ENCODE measurements at places on chromosomes 16 and 17. TPM values are rescaled to one million over a fixed set of nuclear protein-coding genes. Genes with fewer than 3 reads are reported as not detected.
A peak's percentile ranks its signal among the peaks of the same experiment; 100 is the strongest.

SEC14L1 gene
- 55.5 TPM for total RNA-seq

DNA sequence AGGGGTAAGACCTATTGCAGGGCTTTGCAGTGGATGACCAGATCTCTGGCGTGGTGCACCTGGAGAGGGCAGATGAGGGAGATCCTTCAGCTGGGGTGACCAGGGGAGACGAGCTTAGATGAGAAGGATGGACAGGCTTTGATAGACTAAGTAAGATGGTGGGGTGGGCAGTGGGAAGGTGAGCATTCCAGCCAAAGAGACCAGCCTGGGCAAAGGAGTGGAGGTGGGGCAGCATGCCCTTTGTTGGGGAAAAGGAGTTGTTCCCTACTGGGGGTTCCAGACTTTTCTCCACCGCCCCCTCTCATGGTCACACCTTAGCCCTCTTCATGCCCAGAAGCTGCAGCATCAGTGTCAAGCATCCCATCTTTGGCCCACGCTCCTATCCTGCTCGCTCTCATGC, 27.6 kb downstream of the ANKRD40 start:
- no peaks in the 10 kb centered on the region for H3K36me3 ChIP-seq
- no peak overlapping the region for H3K27ac ChIP-seq
- no peak overlapping the region for H3K4me3 ChIP-seq
- DNase-seq = no peak
- H3K4me1 ChIP-seq = peaks cover 4% of the 10 kb centered on the region

DNA sequence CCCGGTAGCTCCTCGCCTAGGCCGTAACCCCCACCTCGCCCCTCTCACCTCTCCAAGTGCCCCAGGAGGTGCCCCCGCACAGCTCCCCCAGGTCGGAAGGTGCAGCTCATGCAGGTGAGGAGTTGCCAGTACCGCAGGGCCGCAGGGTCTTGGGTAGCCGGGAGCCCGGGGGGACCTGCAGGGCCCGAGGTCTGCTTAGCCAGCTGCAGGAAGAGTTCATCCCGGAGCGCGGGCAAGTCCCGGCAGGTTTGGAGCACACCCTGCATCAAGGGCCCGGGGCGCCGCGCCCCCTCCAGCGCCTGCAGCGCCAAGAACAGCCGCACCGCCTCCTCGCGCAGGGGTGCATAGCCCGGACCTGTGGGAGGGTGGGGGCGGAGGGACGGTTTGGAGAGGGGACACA, 4.8 kb downstream of the PLEKHH3 start:
- H3K4me1 ChIP-seq = peaks cover 77% of the 10 kb centered on the region
- H3K27ac ChIP-seq = peak overlapping the region; percentile 97
- no peak overlapping the region for H3K4me3 ChIP-seq
- H3K36me3 ChIP-seq = peaks cover 56% of the 10 kb centered on the region
- H3K27me3 ChIP-seq = no peaks in the 10 kb centered on the region
- DNase-seq = no peak

DNA sequence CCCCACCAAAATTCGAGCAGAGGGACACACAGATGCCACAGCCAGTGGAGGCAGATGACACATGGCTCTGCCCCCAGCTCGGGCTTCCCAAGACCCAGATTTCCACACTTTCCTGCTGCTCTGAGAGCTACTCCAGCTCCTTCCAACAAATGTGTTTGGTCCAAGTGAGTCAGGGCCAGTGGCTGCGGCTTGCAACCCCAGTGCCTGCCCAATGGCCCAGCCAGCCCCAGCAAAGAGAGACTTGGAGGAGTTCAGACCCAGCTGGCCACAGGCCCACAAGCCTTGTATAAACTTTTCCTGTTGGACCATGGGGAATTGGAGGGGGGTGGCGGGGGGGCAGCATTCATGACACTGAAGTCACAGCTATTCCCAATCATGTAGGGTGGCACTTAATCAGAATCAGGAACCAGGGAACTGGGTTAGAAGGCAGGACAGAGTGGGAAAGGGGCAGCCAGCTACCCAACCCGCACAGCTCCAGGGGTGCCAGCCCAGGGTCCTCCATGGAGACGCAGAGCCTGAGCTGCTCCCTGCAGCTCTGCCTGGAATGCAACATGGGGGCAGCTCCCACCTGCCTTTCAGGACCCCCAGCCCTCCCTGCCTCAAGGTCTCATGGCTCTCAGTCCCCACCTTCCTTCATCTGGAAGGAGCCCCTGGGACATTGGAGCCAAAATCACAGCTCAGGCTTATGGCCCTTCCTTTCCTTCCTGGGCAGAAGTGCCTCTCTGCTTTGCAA, 17.5 kb upstream of the C16orf78 start:
- H3K27me3 ChIP-seq = peaks cover 82% of the 10 kb centered on the region
- no peaks in the 10 kb centered on the region for H3K4me1 ChIP-seq
- H3K36me3 ChIP-seq = no peaks in the 10 kb centered on the region
- no peak overlapping the region for H3K4me3 ChIP-seq

DNA sequence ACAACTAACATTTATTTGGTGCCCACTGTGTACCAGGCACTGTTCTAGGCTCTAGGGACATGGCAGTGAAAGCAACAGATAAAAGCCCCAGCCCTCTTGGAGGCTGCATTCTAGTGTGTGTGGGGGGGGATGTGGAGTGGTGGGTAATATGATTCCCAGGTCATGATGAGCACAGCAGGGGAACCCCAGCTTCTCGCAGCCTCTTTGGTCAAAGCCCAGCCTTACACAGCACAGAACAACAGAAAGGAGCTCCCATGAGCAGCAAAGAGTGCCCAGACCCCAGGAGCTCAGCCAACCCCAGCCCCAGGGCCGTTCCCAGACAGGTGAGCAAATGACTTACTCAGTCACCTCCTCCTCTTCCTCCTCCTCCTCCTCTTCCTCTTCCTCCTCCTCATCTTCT, 21.9 kb downstream of the CNGB1 start:
- no peak overlapping the region for H3K27ac ChIP-seq
- H3K4me3 ChIP-seq = no peak overlapping the region
- no peaks in the 10 kb centered on the region for H3K36me3 ChIP-seq
- no peaks in the 10 kb centered on the region for H3K4me1 ChIP-seq
- no peak for DNase-seq
- H3K27me3 ChIP-seq = peaks cover 22% of the 10 kb centered on the region

All from left ventricle myocardium inferior (tissue), 1 donor.